ENCODE measurements at places on chromosomes 2 and 18.

GRCh38 chr2:1593371-1594122 lies 150.8 kb downstream of the PXDN start:
- DNase-seq, result no peak

GRCh38 chr2:175463589-175464310 lies 282.2 kb upstream of the ATP5MC3 start:
- no peak for DNase-seq

DNA sequence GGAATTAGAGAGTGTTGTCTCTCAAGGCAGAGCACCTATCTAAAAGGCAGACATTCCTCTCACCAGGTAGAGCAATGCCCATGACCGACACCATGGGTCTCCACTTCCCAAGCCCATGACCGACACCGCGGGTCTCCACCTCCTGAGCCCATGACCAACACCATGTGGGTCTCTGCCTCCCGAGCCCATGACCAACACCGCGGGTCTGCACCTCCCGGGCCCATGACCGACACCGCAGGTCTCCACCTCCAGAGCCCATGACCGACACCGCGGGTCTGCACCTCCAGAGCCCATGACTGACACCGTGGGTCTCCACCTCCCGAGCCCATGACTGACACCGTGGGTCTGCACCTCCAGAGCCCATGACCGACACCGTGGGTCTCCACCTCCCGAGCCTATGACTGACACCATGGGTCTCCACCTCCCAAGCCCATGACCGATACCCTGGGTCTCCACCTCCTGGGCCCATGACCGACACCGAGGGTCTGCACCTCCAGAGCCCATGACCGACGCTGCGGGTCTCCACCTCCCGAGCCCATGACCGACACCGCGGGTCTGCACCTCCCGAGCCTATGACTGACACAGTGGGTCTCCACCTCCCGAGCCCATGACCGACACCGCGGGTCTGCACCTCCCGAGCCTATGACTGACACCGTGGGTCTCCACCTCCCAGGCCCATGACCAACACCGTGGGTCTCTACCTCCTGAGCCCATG lies 262.4 kb upstream of the SALL3 start:
- no peak for DNase-seq

DNA sequence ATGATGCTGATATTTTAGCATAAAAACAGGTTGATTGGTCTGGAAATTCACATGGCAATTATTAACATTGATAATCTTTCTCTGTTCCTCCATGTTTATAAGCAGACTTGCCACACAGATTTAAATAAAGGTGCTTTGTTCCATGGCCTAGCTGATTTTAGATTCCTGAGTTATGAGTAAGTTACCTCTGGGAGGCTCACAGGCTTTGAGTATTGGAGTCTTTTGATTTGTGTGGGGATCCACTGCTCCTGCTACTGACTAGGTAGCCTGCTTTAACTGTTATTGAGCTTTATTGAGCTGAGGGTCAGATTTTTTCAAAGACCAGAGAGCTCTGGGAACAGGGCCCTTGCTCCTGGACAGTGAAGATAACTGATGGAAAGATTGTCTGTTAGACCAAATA lies 166.1 kb downstream of the ANKRD30B start:
- no peak for DNase-seq

GRCh38 chr2:237351046-237351445 lies 62.9 kb downstream of the COL6A3 start:
- DNase-seq, result no peak

DNA sequence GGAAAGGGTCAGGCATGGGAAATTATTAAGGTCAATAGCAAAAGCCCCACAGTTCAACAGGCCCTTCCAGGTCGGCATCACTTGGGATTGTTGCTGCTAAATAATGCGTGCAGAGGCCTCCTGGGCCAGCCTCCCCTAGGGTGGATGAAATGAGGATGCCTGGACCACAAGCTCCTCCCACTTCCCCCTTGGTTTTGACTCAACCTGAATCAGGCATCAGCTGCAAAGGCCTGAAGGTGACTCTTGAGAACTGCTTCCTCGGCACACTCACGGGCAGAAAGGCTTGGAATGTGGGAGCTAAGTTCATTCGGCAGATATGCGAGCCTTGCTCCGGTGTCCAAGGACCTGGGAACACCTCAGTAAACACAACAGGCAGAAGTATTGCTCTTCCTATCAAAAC lies 69.3 kb downstream of the MBP start:
- DNase-seq, result peak; percentile 37

- no peak for DNase-seq
Measured at GRCh38 chr2:240302933-240303595, 132.4 kb upstream of the GPC1 start.

DNA sequence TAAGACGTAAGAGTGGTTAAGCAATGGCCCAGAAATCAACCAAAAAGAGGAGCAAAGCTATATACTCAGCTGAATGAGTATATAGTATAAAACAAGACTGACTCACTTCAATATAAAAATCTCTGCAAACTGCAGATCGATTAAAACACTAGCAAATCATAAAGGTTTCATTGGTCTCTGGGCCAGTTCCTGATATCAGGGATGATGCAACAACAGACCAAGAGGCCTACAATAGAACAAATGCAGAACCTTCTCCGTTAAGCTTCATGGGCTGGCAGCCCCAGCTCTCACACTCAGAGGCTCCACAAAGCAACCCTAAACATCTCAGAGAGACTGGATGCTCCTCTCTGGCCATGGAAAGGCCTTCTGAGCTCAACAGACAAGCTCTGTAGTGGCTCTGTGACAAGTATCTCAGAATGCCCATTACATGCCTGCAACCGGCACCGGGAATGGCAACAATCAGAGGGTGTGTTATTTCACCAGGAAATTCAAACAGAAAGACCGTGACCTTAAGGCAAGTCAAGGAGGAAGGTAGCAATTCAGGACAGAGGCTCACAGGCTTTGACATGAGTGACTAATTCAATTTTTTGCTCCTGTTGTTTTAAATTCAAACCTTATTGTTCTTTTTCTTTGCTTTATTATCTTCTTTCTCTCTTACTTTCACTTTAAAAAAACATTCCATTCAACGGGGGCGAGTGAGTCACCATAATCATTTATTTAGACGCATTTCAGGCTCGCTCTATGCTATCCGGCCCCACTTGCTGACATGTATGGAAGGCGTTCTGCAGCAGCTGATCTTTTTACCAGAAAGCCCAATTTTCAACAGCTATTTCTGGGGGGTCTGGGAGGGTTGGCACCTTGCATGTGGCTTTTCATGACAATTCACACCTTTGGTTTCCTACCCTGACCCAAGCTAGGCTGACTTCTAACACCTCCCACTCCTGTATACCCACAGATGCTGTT lies 15.1 kb downstream of the CYRIA start:
- DNase-seq, result no peak

GRCh38 chr2:38158378-38159118 lies 82.6 kb upstream of the CYP1B1 start:
- no peak for DNase-seq

GRCh38 chr18:59172664-59173249 lies 33.1 kb downstream of the SEC11C start:
- no peak for DNase-seq

GRCh38 chr18:2906704-2907549 lies 60.1 kb downstream of the EMILIN2 start:
- no peak for DNase-seq

- DNase-seq, result no peak
Measured at GRCh38 chr2:33167622-33168245, 221.0 kb downstream of the LTBP1 start.

GRCh38 chr2:173054466-173054865 lies 21.2 kb upstream of the MAP3K20 start:
- DNase-seq, result no peak

GRCh38 chr2:112805542-112805941 lies 21.2 kb upstream of the IL1A start:
- DNase-seq, result no peak

DNA sequence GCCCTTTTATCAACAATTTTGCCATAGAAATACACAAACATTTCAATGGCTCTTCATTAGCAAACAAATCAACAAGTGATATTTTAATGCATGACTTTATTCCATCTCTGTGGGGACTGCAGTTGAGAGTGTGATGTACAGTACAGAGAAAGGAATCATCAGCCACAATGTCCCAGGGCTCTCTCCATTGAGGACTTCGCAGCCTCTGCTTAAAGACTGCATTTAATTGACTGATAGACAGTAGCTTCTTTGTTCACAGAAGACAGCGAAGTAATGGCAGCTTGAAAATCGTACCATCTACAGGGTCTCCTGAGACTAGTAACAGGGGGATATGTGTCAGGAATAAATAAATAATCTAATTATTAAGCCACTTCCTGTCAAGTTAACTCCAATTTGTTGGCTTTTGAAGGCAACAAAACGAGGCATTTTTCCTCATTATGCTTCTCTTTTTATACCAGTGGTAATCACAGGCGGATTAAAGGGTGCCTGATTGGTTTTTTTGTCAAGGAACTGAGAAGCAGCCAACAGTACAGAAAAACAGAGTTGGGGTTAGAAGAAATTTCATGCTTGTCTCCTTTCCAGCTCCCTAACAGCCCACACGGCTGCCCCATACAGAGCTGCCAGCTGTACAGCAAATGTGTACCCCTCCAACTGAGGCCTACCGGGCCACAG lies 164.3 kb downstream of the ZNF521 start:
- no peak for DNase-seq

- no peak for DNase-seq
Measured at GRCh38 chr2:223113161-223113560, 61.2 kb downstream of the KCNE4 start.

DNA sequence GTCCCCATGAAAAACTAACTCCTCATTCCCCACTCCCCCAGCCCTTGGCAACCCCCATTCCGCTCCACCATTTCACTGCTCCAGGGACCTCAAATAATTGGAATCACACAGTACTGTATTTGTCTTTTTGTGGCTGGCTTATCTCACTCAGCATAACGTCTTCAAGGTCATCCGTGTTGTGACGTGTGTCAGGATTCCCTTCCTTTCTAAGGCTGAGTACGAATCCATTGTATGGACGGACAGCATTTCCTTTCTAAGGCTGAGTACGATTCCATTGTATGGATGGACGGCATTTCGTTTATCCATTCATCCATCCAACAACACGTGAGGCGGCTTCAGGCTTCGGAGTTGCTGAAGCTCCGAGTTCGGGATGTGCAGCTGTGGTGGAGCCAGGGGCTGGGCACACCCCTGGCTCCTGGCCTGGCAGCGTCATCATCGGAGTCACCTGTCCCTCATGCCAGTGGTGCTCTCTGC lies 1.2 kb upstream of the ASB1 start:
- DNase-seq, result no peak

DNA sequence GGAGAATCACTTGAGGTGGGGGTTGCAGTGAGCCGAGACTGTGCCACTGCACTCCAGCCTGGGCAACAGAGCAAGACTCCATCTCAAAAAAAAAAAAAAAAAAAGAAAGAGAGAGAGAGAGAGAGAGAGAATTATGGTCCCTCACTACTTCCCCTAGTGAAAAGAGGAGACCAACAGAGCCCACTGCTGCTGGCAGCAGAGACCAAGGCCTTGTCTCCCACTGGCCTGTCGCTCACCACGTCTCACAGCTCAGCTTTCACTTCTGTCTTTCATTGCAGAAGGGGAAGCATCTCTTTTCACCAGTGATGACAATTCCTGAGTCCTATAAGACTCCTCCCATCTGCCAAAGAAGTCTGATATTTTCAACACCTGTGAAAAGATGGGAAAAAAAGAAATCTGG lies 81.3 kb downstream of the CLHC1 start:
- DNase-seq, result no peak

DNA sequence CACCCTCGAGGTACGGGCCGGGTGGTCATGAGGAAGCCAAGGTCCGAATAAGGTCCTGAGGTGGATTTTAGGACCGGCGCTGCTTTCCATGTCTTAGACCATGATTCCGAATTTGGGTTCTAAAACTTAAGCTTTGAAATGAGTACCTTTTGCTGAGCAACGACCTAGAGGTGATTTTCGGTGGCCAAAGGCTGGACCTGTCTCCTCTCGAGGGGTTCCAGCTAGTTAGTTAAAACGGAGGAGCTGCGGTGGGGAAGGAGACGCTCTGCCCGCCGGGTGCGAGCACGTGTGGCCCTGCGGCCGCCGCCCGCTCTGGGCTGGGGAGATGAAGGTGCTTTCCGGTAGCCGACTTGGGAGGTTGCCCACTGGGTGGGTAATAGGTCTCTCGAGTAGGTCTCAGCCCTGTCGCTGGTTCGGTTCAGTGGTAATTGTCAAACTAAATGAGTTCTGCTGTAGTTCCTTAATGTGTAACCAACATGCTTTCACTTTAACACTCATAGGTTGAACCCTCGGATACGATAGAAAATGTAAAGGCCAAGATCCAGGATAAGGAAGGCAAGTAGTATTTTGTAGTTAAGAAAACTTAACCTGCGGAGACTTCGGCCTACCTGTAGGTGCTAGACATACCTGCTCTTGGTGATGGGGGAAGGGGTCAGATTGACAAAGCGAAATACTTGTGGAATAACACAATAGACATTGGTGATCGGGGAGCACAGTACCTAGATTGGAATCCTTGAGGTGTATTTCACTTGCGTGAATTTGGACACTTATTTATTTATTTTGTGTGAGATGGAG lies 572 bp downstream of the RPS27A start:
- DNase-seq, result peak; percentile 28

DNA sequence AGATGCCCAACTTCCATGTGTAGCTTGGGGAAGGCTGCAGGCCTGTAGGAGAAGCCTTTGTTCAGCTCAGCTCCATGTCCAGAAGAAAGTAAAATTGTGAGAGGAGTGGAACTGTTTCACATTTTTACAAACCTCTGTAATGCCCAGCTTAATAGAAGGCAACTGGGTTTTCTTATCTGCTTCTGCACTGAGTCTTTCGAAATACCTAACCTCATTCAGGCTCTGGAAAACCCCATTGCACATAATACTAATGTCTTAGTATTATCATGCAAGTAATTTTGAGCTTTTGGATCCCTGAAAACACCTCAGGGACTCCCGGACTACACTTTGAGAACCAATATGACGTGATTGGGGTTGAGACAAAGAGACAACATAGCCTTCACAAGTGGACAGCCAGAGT lies 5.8 kb downstream of the SMIM21 start:
- DNase-seq, result no peak

DNA sequence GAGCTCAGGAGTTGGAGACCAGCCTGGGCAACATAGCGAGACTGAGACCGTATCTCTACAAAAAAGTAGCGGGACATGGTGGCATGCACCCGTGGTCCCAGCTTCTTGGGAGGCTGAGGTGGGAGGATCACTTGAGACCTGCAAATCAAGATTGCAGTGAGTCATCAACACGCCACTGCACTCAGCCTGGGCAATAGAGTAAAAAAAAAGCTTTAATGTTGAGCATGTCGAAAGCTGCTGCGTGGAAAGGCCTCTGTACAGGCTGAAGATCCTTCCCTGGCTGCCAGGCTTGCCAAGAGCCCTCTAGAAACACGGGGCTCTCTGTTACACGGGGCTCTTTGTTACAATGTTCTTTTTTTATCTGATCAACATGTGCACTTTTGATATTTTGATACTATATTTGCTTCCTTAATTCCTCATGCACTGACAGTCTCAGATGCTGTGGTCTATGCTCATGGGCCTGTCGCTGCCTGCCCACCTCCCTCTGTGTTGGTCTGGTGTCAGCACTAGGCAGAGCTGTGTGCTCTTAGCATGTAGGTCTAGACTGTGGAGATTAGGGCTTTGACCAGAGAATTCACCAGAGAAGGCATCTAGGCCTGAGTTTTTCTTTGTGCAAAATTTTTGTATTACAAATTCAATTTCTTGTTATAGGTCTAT lies 18.7 kb downstream of the CLK1 start:
- DNase-seq, result no peak

All from stimulated activated CD4-positive, alpha-beta T cell treated with anti-CD3 and anti-CD28 coated beads, Interleukin-1b, Interleukin-23, amount 100 ng/mL, for 1 hour (primary cell).